ENCODE measurements at places on chromosomes 1 and 21. TPM values are rescaled to one million over a fixed set of nuclear protein-coding genes. Genes with fewer than 3 reads are reported as not detected.

- DNase-seq = no peak
These were observed 273.5 kb downstream of the FOXD2 start for GRCh38 chr1:47711184-47711847.

DNA sequence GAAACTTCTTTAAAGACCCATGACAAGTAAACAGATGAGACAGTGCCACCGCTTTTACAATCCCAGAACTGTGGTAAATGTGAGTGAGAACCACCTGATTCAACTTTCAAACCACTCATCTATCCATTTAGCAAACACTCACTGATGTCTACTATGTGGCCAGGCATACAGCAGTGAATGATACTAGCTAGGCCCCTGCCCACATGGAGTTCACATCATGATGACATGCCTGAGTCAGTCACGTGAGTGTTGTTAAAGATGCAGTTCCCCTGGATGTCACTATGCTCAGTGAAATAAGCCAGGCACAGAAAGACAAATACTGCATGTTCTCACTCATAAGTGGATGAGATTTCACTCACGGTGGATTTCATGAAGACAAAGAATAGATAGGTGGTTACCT is 28.4 kb downstream of the STX6 start:
- no peak for DNase-seq

DNA sequence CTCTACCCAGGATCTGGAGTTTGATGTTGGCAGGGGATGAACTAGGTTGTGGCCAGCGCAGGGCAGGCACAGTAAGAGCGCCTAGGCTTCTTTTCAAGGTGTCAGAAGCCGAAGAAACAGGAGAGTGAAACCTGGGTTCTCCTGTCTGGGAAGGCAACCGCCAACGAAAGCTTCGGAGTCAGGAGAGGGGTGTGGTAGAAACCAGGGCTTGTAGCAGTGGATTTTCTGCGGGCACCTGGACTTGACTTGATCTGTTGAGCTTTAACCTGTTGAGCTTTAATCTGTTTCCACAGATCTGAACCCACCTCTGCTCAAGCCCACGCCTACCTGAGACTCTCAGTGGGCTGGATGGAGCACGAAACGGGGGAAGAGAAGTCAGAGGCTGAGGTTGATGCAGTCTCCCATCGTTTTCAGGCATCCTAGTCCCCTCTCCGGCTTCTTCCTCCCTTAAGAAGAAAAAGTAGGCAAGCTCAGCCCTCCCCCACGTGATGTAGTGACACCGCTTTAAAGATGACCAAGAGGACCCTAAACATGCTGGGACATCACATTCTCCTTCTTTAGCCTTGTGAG is 9.3 kb downstream of the HLX start:
- no peak for DNase-seq

GRCh38 chr21:31517664-31518414 is 141.7 kb upstream of the SOD1 start:
- no peak for DNase-seq

DNA sequence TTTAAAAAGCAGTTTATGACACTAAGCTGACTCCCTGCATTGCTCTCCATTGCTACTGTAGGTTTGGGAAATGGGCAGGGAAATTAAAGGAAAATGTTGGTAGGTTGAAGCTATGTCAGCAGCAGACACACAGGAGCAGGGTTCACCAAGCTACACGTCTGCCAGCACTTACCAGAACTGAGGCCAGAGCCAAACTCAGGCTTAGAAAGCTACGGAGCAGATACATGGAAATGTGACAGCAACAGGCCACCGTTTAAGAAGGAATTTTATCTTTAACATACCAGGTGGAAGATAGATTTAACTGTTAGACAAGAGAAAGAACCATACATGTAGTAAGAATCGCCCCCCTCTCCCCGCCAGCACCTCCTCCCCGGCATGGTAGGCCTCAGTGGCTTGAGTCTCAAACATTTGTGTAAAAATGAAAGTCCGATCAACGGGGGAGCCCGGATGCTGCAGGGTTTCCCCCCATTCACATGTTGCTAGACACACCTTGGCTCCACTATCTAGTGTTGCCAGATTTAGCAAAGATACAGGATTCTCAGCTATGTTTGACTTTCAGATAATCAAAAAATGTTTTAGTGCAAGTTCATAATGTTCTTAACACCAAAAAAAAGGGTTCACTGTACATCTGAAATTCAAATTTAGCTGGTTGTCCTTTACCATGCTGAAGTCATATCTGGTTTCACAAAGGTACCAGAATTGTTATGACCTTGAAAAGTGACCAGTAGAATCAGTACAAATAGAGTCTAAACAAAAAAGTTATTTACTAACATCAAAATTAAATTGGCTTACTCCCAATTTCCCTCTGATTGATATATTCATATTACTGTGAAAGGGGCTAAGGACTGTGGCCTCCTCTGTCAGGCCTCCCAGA is 6.7 kb downstream of the OR2T11 start:
- DNase-seq = no peak

TNFAIP8L2 gene
- 2.2 TPM for total RNA-seq

CFHR3 gene
- 22.6 TPM for total RNA-seq

DNA sequence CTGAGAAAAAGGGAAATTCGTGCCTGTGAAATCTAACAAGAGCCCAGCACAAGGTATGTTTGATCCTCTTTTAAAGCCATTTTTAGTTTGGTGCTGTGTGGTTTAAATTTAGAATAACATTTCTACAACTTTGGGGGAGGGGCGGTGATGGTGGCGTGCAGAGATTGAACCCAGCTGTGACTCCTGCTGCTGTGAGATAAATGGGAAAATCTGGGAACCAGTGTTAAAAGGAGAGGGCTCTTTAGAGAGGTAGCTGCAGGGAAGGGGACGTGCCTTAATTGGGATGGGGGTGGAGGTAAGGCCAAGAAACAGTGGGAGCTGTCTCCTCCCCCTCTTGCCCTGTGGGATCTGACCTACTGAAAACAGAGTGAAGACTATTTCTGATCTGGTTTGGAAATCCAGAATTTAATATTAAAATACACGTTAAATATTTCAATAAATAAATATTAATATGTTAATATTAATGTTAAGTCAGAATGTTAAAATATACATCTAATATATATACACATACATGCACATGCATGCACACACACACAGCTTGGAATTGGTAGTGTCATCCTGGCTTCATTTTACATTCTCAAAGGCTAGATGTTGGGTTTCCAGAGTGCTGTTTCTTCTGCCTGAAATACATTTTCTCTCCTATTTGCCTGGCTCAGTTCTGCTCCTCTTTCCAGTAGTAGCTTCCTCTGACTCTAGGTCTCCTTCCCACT is 30.1 kb upstream of the DNAJC6 start:
- no peak for DNase-seq

RNF186 gene
- total RNA-seq = not detected

GRCh38 chr1:208997726-208998312 is 585.7 kb upstream of the CAMK1G start:
- DNase-seq = peak; percentile 16

GRCh38 chr1:26016953-26017545 is 4.5 kb upstream of the EXTL1 start:
- DNase-seq = no peak

CD52 gene
- not detected for total RNA-seq

DNA sequence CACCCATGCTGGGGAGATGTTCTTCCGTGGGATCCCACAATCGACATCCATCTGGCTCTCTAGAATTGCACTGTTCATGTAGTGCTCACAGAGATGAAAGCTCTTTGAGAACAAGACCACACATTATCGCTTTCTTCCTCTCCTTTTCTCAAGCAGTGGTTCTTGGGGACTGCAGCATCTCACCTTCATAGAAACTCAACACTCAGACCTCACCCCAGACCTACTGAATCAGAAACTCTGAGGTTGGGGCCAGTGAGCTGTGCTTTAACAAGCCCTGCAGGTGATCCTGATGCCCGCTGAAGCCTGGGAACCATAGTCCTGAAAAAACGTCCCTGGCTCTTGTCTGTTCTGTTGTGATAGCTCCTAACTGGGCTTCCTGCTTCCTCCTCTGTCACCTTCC is 251.3 kb upstream of the FGGY start:
- DNase-seq = no peak

GRCh38 chr21:20108976-20109540 is 889.2 kb upstream of the NCAM2 start:
- DNase-seq = no peak

DNA sequence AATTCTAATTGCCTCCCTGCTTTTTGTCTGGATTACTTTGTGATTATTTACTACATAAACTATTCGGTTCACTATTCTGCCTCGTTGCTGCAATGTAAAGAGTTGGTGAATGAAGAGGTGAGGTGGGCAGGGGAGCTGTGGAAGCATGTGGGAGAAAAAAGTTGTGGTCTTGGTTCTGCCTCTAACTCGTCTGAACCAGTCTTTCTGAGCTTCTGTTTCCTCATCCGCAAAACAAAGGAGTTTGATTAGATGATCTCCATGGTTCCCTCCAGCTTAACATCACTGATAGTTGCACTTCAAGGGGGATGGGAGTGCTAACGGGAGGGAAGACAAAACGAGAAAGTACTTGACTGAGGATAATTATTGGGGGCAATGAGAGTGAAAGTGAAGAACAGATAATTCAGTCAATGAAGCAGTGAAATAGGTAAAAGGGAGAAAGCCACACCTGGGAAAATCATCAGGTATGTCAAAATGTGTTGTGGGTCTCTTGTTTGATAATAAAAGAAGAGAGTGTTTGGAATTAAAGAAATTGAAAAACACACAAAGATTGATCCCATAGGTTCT is 26.2 kb upstream of the UHMK1 start:
- no peak for DNase-seq

GRCh38 chr1:160284220-160284781 is 632 bp downstream of the PEX19 start:
- peak; percentile 62 for DNase-seq

DNA sequence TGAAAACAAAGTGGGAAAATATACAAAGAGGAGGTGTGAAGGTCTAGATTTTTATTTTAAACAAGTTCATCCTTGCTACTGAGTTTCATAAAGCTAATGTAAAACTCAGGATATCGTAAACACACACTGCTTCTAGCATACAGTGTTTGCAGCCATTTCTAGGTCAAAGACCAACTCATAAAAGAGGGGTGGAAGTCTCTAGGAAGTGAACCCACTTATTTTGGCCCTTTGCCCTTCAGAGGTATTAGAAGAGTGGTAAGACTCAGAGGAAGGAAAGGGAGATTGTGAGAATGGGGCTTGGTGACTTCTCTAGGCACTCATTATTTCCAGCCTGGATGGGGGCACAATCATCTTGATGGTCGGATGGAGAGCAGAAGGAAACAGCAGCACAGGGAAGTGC is 91.2 kb downstream of the TNFSF18 start:
- DNase-seq = no peak

DNA sequence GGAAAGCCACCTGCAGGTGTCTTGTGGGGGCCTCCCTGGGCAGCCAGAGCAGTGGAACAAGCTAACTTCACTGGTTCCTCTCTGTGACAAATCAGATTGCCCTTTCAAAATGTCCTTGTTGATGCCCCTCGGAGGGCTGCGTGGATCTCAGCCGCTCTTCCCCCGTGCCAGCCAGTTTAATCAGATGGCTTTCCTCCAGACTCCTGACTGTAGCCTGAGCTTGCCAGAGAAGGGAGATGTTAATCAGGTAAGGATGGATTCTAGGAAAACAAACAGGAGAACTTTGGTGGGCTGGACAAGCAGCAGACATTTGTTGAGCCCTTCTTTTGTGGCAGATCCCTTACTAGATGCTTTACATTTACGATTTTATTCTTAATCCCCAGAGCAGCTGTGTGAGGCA is 88.2 kb downstream of the DMRTA2 start:
- DNase-seq = no peak

DNA sequence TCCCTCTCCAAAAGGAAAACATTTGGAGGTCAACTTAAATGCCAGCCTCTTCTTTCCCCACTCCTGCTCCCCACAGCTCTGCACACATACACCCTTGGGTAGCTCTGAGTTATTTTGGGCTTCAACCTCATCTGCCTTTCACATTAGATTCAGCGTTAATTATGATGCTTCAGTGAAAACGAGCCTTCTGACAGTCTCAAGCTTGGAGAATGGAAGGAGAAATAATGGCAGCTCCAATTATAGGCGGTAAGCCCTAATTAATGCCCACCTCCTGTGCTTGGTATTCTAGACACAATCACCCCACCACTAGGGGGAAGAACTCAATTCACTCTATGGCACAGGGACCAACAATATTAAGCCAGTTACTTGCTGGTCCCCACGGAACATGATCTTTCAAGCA is 397.9 kb downstream of the BRINP2 start:
- DNase-seq = no peak

DNA sequence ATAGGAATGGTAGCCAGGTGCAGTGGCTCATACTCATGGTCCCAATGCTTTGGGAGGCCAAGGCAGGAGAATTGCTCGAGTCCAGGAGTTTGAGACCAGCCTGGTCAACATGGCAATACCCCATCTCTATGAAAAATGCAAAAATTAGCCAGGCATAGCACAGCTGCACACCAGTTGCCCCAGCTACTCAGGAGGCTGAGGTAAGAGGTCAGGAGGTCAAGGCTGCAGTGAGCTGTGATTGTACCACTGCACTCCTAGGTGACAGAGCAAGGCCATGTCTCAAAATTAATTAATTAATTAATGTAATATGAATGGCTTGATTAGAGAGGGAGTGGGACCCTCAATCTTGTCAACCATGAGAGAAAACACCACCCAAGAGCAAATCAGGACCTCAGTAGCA is 198.7 kb upstream of the DUSP10 start:
- DNase-seq = no peak

GRCh38 chr1:17573518-17574041 is 34.1 kb downstream of the ARHGEF10L start:
- DNase-seq = no peak

- no peak for DNase-seq
These were observed 648.4 kb downstream of the PLA2G4A start for GRCh38 chr1:187477103-187477502.

PTCH2 gene
- total RNA-seq = 0.72 TPM

GRCh38 chr1:185421485-185422107 is 104.6 kb upstream of the IVNS1ABP start:
- no peak for DNase-seq

DNA sequence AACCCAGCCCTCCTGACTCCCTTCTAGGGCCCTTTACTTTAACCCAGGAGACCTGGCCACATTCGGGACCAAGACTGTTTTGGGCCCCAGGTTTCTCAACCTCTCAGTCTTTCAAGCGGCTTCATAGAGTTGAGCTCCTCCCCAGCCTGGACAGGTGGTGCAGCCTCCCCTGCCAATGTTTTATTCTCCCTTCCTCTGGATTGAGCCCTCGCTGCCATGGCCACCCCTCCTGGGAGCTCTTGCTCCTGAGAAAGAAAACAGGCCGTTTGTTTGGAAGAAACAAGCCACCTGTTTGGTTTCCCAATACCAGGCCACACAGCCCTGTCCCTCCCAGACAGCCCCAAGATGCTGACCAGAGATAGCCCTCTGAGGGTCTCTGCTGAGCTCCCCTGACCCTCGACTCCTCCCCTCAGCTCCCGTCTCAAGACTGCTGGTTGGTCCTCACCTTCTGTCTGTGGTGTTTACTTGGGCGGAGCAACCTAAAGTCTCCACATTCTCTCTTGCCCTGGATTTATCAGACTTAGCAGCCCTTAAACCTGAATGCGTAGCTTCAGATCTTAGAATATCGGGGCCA is 3.3 kb downstream of the TMEM51 start:
- DNase-seq = no peak

GRCh38 chr1:88061492-88062177 is 622.4 kb upstream of the PKN2 start:
- peak; percentile 32 for DNase-seq

- peak; percentile 42 for DNase-seq
These were observed 60.1 kb upstream of the USP24 start for GRCh38 chr1:55275151-55275748.
